ENCODE measurements at places on chromosomes 13 and 19. TPM values are rescaled to one million over a fixed set of nuclear protein-coding genes. Genes with fewer than 3 reads are reported as not detected.

Gene RAP2A
- total RNA-seq: 12.1 TPM

Gene DAND5
- 9.1 TPM for total RNA-seq

Gene KLHL26
- 4.5 TPM for total RNA-seq

Gene ATP5F1D
- total RNA-seq: 692 TPM

Gene WDR87
- not detected for total RNA-seq

Gene CNMD
- not detected for total RNA-seq

Gene KIR2DL4
- not detected for total RNA-seq

Gene GAPDHS
- total RNA-seq: not detected

Gene IFI30
- 23.1 TPM for total RNA-seq

- no peak for DNase-seq
These were observed 72.1 kb downstream of the ZNF536 start for GRCh38 chr19:30444253-30444671.

DNA sequence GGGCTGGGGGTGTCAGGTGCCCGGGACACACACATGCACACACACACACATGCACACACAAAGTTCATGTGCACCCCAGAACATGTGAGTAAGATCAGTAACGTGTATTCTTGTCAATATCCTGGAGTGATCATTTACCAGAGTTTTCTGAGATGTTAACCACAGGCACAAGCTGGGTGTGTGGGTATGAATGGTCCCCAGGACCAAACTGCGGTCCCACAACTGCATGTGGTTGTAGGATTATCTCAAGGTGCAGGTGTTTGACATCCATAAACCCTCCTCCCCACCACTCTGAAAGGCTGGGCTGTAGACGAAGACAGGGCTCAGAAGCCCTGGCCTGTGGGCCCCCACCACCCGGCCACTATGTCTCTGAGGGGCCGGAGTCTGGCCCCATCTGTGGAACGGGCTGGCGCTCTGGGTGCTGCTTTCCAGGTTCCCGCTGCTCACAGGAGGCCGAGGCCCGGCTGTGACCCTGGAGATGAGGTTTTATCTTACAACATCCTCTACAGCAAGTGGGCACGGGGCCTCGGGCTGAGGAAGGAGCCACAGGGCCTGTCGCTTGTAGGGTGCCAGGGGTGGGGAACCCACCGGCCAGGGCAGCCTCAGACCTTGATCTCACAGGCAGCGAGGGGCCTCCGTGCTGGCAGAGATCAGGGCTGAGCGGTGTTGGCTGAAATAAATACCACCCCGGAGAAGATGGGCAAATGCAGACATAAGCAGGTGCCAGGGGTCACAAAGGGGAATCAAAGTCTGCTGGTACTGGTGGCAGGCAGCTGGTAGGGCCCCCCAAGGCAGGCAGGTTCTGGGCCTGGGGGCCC, 4.3 kb downstream of the F2RL3 start:
- no peak for DNase-seq

DNA sequence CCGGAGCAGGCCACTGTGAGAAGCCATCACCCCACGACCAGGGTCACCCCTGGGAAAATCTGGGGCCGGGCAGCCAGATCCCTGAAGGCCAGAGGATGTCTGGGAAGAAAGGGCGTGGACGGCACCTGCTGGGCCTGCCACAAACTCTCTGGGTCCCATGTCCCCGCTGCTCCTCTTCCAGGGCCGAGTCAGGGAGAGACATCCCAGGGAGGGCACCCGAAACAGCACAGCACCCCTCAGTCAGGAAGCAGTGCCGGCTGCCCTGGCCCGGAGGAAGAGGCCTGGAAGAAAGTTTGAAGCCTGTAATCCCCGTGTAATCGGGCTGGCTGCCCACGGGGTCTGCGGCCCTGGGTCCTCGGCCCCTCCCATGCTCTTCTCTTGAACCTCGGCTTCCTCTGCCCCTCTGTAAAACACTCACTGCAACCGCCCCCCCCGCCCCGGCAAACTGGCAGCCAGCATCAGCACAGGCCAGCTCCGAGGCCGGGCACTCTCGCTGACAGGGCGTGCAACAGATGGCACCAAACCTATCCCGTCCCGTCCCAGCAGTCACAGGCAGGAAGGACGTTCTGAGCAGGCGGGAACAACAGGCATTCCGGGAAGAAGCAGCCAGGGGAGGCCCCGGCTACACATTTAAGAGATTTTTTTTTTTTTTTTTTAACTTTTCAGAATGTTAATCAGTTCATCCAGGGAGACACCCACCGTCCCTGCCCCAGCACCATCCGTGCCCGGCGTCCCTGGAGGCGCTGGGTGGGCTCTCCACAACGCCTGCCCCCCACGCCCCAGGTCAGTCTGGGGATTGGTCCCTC, 1.5 kb downstream of the SBNO2 start:
- peak; percentile 77 for DNase-seq

GRCh38 chr13:43266936-43267615, 243.7 kb downstream of the DNAJC15 start:
- DNase-seq: no peak

- no peak for DNase-seq
These were observed 51.7 kb downstream of the RXFP2 start for GRCh38 chr13:31790992-31791391.

- no peak for DNase-seq
These were observed 239.2 kb upstream of the SLITRK1 start for GRCh38 chr13:84121456-84121855.

- no peak for DNase-seq
These were observed 23.7 kb downstream of the RCN3 start for GRCh38 chr19:49551531-49551930.

DNA sequence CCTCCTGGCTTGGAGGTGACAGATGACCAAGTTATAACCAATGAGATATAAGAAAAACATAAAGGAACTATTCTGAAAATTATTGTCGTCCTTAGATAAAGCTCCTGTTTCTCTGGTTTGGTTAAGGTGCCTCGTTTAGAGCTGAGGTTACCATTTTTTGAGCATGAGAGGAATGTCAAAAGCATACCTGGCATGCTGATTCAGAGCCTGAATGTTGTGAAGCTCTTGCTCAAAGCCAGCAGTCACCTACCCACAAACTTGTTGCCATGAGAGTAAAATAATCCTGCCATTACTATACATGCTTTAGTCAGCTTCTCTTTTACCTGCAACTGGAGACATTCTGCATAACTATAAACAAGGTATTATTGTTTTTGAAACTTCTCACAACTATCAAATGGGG, 1116.2 kb downstream of the DIAPH3 start:
- no peak for DNase-seq

DNA sequence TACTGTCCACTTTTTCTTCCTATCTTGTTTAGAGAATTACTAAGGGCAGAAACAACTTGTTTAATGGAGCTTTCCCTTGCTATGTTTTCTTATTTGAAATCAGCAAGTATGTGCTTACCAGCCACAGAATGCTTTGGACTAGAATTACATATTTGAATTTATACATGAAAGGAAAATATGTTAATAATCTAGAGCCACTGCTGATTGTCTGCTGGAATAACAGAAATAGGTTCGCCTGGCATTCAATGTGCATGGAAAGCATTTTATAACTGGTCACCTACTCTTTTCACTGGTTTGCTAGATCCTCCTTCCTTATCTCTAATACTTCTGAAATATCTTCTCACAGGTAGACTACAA, 8.0 kb downstream of the EFNB2 start:
- no peak for DNase-seq

- no peak for DNase-seq
These were observed 29.7 kb upstream of the MIER2 start for GRCh38 chr19:374183-374885.

DNA sequence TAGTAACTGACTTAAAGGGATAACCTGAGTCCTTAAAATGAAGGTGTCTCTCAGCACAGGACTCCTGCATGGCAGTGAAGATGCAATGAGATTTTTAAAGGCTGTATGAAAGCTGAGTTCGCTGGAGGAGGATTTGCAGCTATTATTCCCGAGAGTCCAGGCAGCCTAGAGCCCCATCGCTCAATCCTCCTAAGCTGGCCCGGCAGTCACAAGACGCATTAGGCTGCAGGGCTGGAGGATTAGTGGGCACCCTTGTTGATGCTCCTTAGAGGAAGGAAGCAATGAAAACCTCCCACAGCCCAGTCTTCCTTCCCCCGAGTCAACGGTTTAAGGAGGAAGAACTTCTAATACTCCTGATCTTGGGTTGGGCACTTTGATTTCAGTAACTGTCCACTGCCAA, 239.5 kb downstream of the EFNB2 start:
- no peak for DNase-seq

- no peak for DNase-seq
These were observed 30.7 kb downstream of the LMO7 start for GRCh38 chr13:75666646-75667351.

Data from Right ventricle myocardium superior (tissue), 1 donor.